ENCODE measurements at places on chromosomes 6 and 20.

GRCh38 chr6:7684843-7685242 is 41.1 kb upstream of the BMP6 start:
- DNase-seq: no peak

- no peak for DNase-seq
These were observed 14.9 kb downstream of the CRISP2 start for GRCh38 chr6:49698478-49698877.

DNA sequence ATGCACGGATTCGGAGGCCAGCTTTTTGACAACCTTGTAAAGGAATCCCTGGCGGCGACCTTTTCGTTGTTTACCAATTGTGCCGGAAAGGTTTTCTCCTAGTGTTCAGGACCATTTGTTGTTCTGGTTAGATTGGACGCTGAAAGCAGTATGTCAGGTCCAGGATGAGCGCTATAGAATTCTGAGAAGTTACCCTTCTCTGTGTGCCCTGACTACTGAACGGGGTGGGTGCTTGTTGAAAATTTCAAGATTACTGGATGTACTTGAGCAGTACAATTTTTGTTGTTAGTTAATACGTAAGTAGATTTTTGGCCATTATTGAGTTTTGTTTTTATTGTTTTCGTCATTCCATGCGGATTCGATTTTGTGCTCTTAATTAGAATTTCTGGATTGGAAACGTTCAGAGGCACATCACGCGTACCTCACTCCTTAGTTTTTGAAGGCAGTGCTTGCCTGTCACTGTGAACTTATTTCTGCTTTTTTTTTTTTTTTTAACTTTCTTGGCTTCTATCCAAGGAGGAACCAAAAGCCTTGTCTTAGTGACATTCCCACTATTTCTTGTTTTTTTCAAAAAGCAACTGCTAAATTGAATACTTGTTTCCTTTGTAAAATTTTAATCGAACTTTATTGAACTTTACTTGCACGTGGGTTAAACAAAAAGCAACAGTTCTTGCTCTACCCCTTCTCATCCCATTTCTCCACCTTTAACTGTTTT is 898 bp downstream of the XRN2 start:
- no peak for DNase-seq

GRCh38 chr6:152815230-152815872 is 64.8 kb downstream of the VIP start:
- no peak for DNase-seq

DNA sequence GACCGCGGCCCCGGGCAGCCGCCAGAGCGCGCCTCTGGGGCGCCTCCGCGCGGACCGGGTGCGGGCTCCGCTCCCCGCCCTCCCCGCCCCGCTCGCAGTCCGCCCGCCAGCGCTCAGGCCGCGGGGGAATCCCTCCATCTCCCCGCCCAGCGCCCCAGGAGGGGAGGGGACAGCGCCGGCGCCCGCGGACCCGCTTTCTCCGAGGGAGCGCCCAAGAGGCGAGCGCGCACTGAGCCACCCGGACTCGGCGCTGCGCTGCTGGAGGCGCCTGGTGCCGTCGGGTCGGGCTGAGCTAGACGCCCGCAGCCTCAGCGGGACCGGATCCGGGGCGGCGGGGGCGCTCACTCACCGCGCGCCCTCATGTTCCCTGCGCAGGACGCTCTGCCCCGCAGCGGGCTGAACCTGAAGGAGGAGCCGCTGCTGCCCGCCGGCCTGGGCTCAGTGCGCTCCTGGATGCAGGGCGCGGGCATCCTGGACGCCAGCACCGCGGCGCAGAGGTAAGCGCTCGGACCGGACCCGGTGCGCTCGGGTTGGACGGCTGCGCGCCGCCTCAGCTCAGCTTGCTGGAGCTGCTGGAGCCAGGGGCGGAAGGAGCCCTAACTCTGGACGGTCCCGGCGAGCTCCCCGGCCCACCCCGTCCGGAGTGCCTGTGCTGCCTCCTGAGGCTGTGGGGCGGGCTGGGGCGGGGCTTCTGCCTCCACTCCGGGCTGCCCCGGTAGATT is 867 bp downstream of the EBF4 start:
- no peak for DNase-seq

- DNase-seq: no peak
These were observed 322.8 kb downstream of the CD83 start for GRCh38 chr6:14440215-14440910.

- DNase-seq: no peak
These were observed at the start of gene PTCRA for GRCh38 chr6:42915732-42916131. Gene PTCRA (plus strand): TSS chr6:42916053. CDS start chr6:42916070, 17 bp downstream.

DNA sequence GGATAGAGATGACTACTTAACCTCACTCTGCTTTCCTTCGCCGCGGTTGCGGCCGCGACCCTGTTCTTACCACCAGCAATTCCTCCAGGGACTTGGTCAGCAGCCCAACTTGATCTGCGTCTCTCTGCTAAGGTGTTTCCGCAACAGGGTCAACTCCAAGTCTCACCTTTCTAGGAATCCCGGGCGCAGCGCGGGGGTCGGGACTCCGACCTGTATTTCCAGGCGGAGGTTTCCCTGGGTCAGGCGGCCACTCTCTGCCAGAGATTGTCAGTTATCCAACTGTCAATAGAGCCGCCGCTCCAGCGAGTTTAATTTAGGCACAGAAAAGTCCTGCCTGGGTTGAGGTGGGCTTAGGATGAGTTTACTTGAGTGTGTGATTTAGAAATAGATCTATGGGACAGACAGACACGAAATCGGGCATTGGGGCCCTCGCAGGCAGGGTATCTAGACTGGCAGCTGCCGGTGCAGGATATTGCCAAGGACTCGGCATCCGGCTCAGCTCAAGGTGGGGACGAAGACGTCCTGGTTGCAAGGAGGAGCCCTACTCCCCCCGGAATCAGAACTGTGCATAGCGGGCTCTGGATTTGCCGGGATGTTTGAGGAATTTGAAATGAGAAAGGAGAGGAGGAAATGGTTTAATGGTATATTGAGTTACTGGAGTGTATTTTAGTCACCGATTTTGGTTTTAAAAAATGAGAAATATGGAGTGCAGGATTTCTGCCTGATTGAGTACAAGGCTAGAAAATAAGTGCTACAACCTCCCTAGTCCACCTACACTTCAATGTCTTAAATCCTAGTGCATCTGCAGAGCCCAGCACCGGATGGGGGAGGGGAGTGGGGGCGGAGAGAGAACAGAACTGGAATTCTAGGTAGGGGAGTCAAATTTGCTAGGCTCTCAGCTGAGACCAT is 23.7 kb downstream of the POM121L2 start:
- no peak for DNase-seq

- DNase-seq: no peak
These were observed 3.1 kb downstream of the NTSR1 start for GRCh38 chr20:62711703-62712101.

GRCh38 chr6:54315656-54316055 is 7.4 kb downstream of the TINAG start:
- DNase-seq: no peak

DNA sequence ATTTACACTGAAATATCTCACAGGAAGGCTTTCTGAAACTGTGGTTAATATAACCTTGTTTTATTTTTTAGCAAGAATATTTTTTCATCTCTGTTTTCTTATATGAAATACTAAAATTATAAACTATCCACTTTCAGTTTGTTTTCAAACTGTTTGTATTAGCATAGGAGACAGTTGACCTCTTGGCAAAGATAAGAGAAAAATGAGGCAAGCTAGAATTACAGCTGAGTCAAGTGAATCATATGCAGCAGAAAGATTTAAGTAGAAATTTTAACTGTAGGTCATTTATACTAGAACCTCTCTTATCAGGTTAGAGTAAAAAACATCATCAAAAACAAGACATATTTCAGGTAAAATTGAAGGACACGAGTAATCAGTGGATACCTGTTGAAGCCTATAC is 792.6 kb downstream of the PHF3 start:
- DNase-seq: no peak

GRCh38 chr6:46932526-46933319 is 11.0 kb upstream of the ADGRF5 start:
- DNase-seq: no peak

- no peak for DNase-seq
These were observed 7.0 kb upstream of the C20orf144 start for GRCh38 chr20:33655164-33655563.

- no peak for DNase-seq
These were observed 4.6 kb downstream of the SMIM29 start for GRCh38 chr6:34243901-34244884.

GRCh38 chr20:23566199-23566932 is 1.9 kb downstream of the CST9L start:
- DNase-seq: no peak

DNA sequence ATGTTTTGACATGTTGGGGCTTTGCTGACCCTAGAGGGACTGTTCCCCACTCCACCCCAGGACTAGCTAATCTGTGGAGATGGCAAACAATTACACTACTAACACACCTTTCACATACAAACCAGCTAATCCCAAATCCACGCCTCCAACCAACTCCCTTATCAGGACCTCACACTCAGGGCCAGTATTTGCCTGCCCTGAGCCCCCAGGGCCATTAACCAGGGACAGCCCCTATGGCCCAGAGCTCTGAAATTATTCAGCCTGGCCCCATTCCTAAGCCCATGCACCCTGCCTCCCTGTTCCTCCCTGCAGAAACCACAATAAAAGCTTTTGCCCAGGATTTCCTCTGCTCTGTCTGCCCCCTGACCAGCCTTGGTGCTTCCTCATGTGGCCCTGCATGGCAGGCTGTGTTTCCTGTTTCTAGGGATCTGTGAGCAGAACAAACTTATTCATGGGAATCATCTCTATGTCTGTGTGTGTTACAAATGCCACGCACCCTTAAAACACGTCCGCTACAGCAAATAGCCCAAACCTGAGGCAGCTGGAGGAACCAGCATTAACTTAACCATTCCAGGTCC is 121.2 kb downstream of the PXDC1 start:
- no peak for DNase-seq

DNA sequence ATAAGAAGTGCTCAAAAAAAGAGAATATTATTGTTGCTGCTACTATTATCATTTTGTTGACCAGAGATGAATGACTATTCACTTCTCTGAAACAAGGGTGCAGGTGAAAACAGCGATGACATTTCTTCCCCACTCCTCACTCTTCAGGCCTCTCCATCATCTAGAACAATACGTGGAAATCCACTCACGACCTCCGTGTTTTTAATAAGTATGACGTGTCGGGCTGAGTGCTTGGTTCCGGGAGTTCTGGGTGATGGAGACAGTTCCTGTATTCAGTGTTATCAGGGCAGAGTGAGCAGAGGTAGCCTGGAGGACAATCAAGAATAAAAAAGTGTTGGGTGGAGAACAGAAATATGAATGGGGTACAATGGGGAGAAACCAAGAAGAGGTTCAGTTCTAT is 130.0 kb upstream of the ZNF217 start:
- DNase-seq: no peak

- no peak for DNase-seq
These were observed 43.8 kb upstream of the DYNLRB1 start for GRCh38 chr20:34472246-34472925.

GRCh38 chr20:50387996-50388332 is 122.2 kb upstream of the PTPN1 start:
- DNase-seq: no peak

DNA sequence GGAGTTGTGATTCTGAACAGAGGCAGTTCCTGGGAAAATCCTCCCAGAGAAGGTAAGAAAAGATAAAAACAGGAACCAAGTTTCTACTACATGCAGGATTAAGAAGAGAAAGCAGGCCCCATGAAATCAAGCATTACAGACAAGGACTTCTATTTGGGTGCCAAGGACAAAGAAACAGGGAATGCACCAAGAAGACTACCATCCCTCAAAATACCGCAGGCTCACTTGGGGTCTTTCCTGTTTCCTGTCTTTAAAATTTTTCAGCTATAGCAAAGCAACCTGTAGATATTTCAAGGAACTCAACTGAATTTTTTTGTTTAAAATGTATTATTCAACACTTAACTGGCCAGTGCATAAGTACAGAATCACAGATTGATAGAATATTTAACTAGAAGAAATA is 107.5 kb downstream of the THEMIS start:
- no peak for DNase-seq

DNA sequence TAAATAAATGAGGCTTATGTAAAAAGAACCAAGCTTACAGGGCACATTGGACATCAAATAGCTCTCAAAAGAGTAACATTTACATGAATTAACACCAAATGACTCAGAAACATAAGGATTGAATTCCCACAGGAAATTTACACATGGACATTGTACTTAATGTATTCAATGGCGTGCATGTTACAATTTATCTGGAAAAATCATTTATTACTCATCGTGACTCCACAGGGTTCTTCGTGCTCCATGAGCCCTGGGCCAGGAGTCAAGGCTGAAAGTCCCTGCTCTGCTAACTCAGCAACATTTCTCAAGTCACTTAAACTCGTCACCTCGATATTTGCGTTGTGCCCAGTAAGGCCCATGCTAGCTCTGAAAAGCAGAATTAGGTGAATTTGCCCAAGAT is 158.5 kb downstream of the PHACTR1 start:
- no peak for DNase-seq

DNA sequence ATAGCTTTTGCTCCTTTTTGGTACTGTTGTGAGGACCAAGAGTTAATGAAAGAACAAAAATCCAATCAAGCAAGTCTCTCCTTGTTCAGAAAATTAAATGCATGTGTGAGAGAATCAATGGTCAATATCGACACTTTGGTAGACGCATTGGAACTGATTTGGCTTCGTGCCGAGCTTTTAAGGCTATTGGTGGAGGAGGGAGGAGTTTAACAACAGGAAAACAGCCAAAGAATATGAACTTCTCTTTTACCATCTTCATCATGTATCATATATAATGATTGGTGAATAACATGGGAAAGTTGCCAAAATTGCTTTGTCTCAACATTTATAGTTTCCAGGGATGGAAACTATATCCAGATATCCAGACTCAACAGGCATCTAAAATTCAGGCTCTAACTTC is 266.5 kb upstream of the CITED2 start:
- no peak for DNase-seq

DNA sequence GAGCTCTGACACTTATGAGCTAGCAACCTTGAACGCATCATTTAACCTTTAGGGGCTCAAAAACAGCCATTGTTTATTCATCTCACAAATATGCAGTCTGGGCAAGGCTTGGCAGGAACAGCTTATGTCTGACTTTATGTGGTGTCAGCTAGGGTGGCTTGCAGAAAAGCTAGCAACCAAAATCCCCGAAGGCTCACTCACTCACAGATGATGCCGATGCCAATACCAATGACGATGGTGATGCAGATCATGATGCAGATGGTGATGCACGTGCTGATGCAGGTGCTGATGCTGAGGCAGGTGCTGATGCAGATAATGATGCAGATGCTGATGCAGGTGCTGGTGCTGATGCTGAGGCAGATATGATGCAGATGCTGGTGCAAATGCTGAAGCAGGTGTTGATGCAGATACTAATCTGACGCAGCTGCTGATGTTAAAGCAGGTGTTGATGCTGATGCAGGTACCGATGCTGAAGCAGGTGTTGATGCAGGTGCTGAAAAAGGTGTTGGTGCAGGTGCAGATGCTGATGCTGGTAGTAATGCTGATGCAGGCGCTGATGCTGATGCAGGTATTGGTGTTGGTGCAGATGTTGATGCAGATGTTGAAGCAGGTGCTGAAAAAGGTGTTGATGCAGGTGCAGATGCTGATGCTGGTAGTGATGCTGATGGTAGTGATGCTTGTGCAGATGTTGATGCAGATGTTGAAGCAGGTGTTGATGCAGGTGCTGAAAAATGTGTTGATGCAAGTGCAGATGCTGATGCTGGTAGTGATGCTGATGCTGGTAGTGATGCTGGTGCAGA is 195.6 kb downstream of the NFATC2 start:
- DNase-seq: no peak
